ENCODE measurements at places on chromosomes 7 and 10.

GRCh38 chr10:101060951-101061623 is 702 bp upstream of the KAZALD1 start:
- peak; percentile 84 for DNase-seq

- no peak for DNase-seq
Measured at GRCh38 chr10:52523696-52524095, 209.6 kb downstream of the DKK1 start.

DNA sequence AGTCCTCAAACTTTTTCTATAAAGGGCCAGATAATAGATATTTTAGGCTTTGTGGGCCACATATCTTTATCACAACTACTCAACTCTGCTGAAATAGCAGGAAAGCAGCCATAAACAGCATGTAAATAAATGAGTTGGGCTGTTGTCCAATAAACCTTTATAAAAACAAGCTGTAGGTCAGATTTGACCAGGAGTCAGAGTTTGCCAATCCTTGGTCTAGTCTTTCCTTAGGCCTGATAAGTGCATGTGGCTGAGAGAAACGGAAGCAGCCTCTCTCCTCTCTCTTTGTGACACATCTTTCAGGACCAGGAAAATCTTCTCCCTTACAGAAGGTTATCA is 724.5 kb downstream of the GRID1 start:
- DNase-seq: no peak

- DNase-seq: no peak
Measured at GRCh38 chr7:42876182-42877068, 35.4 kb downstream of the C7orf25 start.
